ENCODE measurements at places on chromosomes 3 and 15.

GRCh38 chr15:70569714-70570231 is 193.6 kb downstream of the UACA start:
- no peak for DNase-seq

DNA sequence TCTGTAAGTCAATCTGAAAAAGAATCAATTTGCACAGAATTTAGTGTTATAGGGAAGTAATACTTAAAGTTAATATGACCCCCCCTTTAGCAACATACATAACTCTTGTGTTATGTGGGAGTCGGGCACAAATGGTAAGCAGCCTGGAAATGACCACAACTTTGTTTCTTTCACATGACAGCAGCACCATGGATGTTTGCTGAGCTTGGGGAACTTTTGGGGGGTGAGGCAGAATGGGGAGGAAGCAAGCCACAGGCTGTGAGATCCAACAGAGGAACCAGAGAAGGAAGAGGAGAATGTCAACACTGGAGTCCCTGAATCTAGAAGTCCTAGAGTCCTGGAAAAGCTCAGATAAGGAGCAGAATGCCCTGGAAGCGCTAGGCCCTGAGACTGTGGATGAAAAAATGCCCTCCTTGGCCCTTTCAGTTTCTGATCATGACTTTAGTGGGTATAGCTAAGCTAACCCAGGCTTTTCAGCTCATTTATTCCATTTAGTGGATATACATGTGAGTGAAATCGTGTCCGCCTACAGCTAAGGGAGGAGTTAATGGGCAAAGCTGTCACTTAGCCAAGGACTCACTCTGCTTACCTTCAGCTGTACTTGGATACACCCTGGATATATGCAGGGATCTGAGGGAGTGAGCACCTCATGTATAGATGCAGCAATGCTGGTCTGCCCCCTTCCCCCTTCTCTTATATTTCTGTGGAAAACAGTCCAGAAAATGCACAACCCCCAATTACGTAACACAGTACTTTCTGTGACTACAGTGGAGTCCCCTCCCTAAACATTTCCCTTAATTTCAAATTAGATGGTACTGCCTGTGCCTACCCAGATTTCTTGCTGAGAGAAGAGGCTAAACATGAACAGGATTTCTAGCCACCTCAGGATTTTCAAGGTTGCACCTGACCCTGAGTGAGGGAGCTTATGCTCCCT is 39.1 kb downstream of the CFAP91 start:
- DNase-seq = no peak

DNA sequence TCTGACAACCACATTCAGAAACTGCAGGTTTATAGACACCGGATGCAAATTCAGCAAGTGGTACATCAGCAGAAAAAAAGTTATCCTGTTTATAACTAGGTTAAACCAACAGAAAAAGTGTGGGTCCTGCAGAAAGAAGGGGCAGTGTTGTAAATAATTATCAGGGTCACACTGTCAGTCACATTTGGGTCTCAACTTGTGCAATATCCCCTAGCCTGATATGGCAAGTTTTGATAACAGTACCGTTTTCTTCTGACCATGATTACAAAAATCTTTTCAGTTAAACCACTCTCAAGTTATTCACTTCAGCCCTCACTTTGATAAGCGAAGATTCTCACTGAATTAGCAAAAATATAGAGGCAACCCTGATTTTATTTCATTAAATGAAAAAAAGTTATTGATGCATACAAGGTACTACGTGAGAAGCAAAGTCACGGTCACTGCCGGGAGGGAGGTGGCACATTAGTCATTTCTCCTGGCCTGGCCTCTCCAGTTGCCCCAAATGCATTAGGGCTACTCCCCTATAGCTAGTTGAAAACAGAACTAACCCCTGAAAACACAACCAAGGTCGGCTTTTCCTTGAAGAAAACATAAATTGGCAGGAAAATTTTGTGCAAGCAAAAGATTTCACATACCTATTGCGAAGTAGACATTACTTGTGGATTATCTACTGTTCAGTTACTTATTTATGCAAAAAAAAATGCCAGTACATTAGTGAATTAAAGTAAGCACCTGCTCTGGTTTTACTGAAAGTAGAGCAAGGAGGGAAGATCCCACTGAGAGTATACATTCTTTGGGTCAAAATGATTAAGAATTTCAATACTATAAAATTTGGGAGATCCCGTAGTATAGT is 28.6 kb downstream of the IL5RA start:
- no peak for DNase-seq

GRCh38 chr15:96561593-96561992 is 231.1 kb downstream of the NR2F2 start:
- no peak for DNase-seq

DNA sequence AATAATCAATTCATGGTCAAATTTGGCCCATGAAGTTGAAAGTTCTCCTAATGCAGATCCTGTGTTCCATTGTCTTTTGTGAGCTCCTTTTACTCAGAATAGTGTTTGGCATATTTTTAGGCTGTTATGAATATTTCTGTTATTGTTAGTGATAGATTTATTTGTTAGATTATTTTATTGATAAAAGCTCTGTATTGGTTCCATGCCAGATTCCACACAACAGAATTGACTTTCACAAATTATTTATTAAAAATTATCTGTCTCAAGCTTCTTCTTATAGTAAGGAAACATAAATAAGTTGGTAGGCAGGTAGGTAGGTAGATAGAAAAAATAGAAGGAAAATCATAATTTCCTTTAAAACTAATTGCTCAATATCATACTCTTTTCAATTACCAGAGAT is 557.4 kb downstream of the CADM2 start:
- DNase-seq = no peak

GRCh38 chr3:105877336-105877910 is 8.6 kb upstream of the CBLB start:
- no peak for DNase-seq

- peak; percentile 66 for DNase-seq
These were observed 3.6 kb downstream of the PRSS50 start for GRCh38 chr3:46713898-46714552.

DNA sequence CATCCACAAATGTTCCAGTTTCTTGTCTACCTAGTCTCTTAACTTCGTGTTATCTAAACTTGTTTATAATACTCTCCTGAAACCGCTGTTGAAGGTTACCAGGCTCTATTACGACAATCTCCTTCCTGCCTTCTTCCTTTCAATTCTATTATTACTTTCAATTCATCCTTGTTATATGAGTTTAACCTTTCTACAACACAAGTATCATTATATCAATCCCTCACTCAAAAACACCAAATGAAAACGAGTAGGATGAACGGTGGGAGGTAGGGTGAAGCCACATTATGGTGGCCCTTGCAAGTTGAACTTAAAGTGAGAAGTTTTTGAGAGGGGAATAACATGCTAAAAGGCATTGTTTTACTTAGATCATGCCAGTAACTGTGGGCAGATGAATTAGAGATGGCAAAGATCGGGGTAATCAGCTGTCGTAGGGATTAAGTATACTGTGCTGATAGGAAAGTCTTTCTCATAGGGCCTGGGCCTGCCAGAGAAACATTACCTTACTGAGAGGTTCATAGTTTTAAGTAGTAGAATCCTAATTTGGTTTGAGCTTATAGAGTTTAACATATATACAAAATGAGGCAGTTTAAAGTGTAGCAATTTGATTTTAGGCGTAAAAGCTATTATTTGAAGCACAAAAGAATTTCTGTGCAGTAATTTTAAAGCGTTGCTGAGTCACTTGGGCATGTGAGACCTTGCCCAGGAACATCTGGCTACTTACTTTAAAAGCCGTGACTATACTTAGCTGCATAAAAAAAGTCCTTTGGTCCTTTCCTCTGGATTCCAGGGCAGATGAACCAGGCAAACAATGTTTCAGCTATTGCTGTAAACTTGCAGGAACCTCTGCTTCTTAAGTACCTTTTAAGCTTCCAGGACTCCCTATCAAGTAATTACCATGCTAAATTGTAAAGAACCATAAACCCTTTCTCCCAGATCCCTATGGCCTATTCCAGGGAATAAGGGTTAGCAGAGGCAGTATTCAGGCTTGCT is 3.3 kb upstream of the CEP97 start:
- no peak for DNase-seq

DNA sequence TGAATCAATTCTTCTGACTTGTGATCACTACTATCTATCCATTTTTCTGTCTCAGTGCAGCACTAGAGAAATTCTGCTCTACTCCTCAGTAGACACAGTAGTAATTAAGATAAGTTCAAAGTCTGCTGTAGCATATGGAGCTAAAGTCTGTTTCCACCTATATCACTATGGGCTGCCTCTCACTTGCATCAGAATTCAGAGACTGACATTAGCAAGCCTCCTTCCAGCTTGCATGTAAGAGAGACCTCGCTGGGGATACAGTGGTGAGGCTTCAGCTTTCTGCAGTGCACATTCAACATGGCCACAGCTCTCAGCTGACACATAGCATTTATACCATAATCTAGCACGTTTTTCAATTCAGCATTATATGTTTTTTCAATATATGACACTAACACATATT is 217.0 kb downstream of the PLOD2 start:
- no peak for DNase-seq

DNA sequence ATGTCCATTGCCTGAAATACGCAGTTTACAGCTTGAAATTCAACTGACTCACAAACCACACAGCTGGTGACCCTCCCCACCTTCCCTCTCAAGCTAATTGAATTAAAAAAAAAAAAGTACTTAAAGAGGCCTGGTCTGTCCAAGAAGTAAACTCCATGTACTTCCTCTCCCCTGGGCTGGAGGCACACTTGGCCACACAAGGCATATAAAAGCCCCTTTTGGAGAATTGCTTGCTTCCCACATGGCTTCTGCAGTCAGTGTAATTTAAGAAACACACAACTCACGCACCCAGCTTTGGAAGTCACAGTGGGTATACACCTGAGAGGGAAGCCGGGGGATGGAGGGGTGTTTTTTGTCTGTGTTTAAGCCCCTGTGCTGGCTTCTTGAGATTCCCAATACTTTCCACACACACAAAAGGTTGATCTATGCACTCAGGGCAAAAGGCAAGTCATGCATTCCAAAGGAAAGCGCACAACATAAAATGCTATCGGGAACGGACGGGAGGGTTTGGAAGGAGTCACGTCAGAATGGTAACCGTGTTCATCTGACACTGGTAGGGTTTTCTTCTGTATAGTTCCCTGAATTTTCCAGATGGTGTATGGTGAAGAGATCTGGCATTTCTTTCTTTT is 106.6 kb upstream of the ALDH1A3 start:
- DNase-seq = no peak

DNA sequence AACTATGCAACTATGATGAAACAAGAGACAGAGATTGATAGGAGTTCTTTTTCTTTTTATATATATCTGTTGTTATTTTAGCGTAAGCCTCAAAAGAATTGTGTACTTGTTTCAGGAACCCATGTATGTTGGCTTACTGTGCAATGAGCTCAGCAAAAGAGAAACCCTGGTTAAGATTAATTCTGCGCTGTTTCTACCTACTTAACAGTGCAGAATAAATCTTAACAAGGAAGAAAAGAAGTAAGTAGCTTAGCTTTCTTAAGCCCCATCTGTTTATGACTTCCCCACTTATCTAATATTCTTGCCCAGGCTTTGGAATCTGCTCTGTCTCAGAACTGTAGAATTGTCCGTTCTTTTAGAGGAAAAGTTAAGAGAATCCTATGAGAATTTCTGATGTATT is 27.4 kb downstream of the ECT2 start:
- no peak for DNase-seq

DNA sequence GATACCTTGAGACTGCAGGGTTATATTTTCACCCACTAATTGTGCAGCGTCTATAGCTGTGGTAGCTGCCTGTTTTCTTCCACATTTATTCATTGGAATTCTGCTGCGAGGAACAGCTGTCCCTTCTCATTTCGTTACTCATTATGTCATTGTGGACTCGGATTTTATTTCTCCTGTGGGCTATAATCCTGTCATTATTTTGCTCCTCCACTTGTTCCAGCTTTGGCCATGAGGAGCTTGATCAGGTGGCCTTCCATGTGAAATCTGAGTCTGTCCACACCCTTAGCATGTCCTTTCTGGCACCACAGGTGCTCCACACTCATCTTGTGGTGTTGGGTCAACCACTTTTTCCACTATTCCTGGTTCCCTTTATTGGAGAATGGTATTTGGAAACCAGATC is 14.8 kb downstream of the LYSMD4 start:
- DNase-seq = no peak

- peak; percentile 12 for DNase-seq
These were observed 821 bp downstream of the LINS1 start for GRCh38 chr15:100601163-100601562.

- DNase-seq = no peak
These were observed 1080.5 kb downstream of the IGSF11 start for GRCh38 chr3:117954131-117954530.

- no peak for DNase-seq
These were observed 5.3 kb upstream of the TTLL13 start for GRCh38 chr15:90243943-90244639.

DNA sequence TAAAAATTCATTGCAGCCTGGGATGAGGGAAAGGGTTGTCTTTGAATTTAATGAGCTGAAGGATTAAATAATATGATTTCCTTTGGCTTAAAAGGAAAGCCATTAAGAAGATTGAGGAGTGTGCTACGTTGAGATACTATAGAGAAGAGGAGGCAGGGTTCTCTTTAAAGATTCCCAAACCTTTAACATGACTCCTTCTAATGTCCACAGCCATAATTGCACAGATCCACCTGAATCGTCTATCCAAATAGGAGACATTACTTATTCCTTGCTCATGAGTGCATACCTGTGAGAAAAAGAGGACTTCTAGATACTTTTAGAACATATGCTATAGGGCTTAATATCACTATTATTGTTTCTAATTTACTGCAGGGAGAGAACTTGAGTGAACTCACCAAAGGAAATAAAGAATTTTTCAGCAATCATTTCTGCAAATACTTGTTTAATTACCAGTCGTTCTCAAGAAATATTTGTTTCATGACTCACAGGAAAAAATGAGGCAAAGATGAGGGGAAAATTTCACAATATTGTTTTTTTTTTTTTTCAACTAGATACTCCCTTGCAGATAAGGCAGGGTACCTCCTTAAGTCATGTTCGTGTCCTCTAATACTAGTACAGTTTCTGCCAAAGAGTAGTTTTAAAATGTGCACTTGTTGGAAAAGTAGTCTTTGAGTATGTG is 8.9 kb upstream of the SUCNR1 start:
- no peak for DNase-seq

GRCh38 chr3:11903047-11903446 is 56.4 kb upstream of the TAMM41 start:
- no peak for DNase-seq

DNA sequence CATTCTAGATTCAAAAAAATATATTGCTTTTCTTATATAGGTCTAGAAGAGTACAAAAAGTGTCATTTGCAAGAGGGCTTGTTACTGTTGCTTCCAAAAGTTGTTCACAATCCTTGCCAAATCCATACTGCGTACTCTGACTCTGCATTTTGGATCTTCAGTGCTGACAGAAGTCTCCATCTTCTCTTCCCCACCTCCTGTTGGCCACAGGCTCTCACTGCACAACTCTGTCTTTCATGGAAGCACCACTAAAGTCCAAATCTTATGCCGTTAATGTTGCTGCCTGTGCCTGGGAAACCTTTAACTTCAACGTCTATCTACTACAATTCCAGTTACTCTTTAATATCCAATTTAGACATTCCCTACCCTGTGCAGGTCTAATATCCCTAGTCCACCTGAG is 419.9 kb downstream of the NR2F2 start:
- DNase-seq = no peak

- DNase-seq = peak; percentile 73
These were observed 49.1 kb downstream of the DNASE1L3 start for GRCh38 chr3:58161435-58162398.

Measured in Calu3 (cell line).